ENCODE measurements at places on chromosomes 11 and 22. TPM values are rescaled to one million over a fixed set of nuclear protein-coding genes. Genes with fewer than 3 reads are reported as not detected.

FOLR3 gene
- not detected for polyA plus RNA-seq

CHRM4 gene
- polyA plus RNA-seq, result not detected

- peak; percentile 96 for DNase-seq
These were observed 32.3 kb downstream of the NEAT1 start for GRCh38 chr11:65454696-65455456.

DNA sequence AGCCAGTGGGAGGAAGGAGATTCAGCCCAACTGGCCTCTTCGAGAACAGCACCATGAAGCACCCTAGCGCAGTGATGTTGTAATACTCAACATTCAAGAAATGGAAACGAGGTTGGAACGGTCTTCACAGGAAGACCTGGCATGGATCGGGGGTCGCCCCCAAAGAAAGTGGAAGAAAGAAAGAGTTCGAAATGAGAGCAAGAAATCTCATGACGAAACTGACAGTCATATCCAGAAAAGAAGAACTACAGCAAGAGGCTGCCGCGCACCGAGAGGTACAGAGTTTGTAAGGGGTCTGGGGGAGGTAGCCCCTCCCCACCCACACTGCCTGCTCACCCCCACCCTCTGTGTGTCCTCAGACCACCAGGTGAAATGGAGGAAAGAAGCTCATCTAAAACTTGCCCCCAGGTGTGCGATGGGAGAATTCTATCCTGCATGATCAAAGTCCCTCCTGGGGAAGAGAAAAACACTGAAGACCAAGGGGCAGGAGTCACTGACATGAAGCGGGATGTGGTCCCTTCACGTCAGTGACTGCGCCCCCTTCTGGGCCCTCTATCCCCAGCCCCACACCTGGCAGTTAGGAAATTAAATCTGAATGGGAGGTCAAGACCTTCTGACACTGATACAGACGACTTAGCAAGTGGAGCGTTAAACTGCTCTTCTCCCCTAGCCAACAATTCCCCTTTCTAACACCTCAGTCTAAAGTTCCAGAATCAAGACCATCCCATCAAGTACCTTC lies 52.9 kb upstream of the SPATA19 start:
- DNase-seq, result no peak

DNA sequence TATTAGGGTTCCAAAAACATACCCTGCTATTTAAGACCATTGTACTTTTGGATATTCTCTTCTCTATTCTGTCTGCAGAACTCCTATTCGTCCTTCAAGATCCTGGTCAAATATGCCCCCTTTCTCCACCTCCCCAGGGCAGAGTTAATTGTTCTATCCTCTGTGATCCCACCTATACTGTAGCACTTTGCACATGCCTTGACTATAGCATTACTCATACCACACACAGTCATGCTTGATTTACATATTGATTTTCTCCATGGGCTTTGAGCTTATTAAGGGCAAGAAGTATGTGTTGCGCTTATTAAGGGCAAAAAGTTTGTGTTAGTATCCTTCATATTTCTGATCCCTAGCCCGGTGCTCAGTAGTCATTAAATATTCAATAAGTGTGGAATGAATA lies 263.7 kb upstream of the CADM1 start:
- no peak for DNase-seq

DNA sequence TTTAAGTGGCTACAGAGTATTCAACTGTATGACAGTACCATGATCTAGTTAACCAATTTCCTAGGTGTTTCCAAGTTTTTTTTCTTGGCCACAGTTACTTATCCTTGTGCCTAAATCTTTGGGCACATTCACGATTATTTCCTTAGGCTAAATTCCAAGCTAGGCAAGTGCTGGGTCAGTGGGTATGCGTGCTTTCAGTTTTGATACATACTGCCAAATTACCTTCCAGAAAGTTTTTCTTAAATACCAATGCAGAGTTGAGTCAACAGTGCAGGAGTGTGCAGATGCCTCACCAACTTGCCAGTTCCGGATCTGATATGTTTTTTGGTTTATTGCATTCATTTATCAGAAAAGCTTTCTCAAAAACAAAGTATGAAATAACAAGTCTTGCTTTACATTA lies 67.9 kb upstream of the OR4B1 start:
- DNase-seq, result no peak

- DNase-seq, result peak; percentile 23
These were observed 44.6 kb upstream of the PPARA start for GRCh38 chr22:46105494-46106278.

GRCh38 chr11:36693139-36693843 lies 95.3 kb upstream of the RAG2 start:
- no peak for DNase-seq

C11orf16 gene
- polyA plus RNA-seq, result not detected

GRCh38 chr22:29747832-29748231 lies 19.0 kb downstream of the ZMAT5 start:
- DNase-seq, result no peak

GRCh38 chr11:79860336-79860735 lies 419.5 kb upstream of the TENM4 start:
- no peak for DNase-seq

DNA sequence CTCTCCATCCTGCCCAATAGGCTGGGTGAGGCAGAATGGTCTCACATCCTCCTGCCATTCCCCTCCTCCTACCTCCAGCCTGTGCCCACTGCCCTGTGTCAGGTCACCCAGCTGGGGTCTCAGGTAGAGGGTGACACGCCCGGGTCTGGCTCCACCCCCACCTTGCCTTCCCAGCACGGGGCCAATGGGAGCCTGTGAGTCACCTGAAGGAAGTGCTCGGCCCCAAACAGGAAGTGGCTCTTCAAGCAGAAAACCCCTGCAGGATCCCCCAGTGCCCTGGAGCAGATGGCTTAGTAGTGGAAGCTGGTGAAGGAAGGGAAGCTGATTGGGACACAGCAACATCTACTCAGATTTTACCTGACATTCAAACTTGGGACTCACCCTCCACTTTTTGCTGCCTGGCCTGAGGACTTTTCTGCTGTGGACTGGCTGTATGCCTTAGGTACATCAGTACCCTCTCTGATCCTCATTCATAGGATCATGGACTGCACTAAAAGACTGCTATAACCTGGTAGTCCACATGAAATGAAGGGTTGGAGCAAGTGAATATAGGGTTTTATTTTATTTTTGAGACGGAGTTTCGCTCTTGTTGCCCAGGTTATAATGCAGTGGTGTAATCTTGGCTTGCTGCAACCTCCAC lies 33.4 kb downstream of the GDPD5 start:
- DNase-seq, result no peak
